ENCODE measurements at places on chromosomes 2 and 18. TPM values are rescaled to one million over a fixed set of nuclear protein-coding genes. Genes with fewer than 3 reads are reported as not detected.

DNA sequence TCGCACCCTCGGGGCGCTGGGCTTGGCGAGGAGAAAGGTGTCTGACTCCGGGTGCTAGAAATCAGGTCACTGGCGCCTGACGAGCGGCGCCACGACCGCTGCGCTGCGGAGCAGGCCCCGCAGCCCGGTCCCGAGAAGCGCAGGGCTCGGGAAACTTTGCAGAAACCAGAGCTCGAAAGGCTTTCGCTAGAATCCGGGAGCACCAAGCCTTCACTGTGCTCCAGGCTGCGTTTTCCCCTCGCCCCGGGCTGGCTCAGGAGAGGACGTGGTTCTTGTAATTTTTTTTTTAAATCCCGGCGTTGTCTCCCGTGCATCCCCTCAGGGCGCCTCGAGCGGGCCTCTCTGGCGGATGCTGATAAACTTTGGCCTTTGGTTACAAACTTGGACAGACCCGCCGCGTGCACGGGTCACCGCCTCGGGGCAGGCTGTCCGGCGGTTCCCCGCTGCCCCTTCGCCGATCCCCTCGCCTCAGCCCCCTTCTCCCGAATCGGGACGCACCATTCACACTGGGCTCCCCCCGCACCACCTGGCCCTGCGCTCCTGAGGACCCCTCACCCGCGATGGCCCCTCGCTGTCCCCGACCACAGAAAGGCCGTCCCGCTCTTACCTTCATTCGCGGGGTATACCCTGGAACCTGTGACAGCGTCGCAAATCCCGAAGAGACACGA lies 419 bp downstream of the EPHA4 start:
- DNase-seq = no peak

DNA sequence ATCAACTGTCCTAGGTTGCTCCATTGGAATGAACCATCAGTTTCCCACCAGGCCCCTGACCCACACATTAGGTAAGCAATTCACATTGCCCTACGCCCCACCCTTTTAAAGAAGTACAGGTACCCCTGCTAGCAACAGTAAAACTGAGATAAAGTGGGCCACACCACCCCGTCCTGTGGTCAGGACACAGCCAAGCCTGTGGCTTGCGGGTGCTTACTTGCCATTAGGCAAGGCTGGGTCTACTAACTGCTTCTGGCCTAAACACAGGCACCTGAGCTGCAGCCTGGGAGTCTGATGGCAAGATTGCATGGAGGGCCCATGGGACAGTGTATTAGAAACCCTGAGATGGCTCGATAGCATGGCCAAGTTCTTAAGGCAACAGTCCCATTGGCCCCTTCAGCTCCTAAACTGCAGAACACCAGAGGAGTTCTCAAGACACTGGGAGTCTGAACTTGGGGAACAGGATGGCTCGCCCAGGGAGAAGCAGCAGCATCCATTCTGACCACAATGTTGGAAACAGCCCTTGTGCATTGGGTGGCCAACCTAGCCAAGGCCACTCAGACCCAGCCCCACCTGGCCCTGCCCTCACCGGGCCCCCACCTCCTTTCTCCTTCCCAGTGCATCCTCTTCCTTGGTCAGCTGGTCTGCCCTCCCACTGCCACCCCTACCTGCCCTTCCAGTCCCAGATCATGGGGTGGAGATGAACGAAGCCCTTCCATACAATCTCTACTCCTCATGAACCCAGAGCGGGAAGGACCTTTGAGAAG lies 177.1 kb downstream of the TNS1 start:
- DNase-seq = no peak

DNA sequence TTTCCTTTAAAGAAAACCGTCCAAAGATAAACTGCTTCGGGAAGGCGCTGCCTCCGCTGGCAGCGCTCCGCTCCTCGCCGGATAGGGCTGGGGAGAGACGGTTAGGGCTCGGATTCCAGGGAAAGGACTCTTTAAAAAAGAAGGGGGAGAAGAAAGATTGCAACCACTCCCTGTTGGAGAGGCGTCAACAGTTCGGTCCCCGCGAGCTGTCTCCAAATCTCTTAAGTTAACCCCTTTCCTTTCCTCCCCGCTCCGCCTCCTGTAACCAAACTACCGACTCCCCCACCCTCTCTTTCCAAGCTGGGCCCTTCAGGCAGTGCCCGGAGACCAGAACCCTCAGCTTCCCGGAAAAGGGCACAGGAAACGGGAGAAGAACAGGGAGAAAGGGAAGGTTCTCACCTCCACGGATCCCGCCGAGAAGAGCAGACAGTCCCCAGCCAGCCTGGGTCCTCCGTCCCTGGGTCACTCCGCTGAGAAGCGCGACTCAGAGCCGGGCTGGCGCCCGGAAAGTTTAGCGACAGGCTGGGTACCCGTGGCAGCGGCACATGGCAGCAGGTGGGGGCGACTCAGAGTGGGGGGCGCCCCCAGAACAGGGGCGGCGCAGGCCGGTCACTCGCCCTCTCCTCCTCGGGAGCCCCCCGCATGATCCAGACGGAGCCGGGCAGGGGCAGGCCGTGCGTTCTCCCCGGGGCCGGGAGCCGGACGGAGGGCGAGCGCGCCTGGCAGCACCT lies 675 bp downstream of the FZD5 start:
- DNase-seq = no peak

- DNase-seq = no peak
Measured at GRCh38 chr18:31563778-31564177, 27.9 kb upstream of the TTR start.

GRCh38 chr18:49061991-49062831 lies 111.4 kb upstream of the SMAD7 start:
- DNase-seq = no peak

- no peak for DNase-seq
Measured at GRCh38 chr2:10378189-10378588, 69.9 kb downstream of the ODC1 start.

DNA sequence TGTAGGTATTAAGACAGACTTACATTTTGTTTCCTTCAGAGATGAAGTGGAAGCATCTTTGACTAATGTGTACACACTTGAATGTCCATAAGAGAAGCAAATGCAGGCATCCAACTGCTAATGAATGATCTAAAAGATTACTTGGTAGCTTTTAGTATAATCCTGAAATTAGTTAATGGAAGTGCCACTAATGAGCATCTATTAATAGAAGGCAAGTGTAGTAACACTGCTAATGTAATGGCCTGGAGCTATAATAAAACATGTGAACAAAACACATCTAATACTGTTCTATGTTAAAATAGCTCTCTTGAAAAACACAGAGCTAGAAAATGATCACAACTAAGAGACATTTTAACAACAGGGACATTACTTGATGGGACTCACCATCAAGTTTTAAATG lies 225.3 kb downstream of the SLC8A1 start:
- no peak for DNase-seq

- no peak for DNase-seq
Measured at GRCh38 chr2:56416500-56417176, 232.8 kb downstream of the CCDC85A start.

DNA sequence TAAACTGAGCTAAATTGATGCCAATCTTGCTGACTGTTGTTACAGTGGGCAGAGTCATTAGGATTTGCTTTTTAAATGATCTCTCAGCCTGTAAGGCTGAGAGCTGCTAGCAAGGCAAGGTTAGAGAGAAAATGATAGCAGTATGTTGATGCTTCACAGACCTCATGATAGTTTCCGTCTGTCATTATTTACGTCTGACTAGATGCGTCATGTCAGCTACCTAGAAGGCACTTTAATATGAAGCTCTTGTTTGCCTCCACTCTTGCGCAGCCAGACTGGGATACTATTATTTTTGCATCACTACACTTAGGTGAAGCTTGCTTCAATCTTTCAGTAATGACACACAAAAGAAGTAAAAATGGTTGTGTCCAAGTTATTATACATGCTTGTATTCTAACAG lies 313.8 kb downstream of the LNPK start:
- no peak for DNase-seq

DNA sequence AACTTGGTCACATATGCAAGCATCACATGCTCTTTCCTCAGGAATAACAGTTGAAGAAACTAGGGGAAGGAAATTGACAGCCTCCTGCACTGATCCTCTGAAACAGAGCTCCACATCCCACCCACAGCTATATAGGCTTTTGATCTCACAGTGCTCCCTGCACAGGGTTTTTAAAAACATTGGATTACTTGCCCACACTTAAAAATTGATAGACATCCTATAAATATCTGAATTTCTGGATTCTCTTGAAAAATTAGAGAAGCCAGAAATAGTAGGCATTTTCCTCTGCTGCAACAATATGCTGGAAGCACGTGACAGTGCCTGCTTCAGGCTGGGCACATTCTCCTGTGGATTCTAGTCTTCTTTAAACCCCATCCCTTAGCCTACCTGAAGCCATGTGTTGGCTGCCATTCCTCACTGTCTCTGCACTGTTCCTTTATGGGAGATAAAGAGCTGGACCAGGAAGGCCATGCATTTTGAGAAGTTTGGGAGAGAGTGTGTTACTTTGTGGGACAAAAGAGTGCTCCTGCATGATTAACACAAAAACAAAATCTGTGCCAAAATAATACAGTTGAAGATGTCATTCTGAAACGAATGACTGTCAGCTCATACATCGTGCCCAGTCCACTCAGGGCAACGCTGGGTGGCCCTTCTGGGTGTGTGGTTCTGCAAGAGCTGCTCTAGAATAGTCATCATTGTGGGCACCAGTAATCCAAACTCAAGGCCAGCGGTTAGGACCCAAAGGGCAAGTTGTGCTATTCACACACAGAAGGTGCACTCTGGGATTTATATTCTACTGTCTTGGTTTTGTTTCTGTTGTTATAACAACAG lies 59.8 kb downstream of the GYPC start:
- no peak for DNase-seq

- no peak for DNase-seq
Measured at GRCh38 chr18:3055816-3056215, 42.9 kb upstream of the LPIN2 start.

DNA sequence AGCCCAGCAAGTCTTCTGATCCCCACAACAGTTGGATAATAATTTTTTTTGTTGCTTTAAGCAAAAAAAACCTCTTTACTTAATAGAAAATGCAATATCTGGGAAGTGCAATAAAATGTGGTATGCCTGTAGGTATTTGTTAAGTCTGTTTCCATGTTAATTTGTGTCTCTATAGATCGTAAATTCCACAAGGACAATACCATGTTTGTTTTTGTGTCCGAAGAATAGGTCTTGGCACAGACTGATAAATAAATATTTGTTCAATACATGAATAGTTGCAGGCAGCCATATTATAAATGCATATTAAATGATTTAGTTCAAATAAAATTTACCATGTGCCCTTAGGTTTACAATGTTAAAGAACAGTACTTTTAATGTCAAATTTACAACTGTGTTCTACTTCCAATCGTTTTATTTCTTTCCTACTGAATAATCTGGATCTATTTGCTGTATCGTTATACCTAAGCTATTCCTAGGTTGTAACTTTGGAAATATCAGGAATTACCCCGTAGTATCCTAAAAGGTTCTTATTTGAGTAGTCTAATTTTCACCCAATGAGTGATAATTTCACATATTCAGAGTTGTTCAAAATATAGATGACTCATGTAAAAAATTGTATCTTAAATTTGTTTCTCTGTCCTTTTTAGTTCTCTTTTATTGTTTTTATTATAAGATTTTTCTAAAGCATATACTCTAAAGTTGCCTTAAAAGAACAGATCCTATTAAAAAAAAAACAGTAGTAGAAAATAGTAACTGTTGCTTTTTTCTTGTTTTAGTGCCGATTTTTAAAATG lies 151.8 kb downstream of the EHBP1 start:
- no peak for DNase-seq

DNA sequence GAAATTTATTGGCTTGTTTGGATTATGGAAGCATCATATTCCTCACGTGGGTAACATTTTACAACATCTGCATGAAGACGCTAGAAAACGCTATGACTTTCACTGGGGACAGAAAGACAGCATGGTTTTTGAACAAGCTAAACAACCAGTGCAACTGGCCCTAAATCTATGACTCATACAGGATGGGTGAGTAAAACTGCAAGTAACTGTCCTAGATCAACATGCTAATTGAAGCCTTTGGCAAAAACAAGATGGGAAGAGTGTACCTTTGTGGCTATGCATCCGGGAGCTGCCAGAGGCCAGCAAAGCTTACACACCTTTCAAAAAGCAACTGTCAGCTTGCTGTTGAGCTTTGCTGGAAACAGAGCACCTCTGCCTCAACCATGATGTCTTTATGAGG lies 1096.0 kb upstream of the DDX18 start:
- DNase-seq = no peak

DNA sequence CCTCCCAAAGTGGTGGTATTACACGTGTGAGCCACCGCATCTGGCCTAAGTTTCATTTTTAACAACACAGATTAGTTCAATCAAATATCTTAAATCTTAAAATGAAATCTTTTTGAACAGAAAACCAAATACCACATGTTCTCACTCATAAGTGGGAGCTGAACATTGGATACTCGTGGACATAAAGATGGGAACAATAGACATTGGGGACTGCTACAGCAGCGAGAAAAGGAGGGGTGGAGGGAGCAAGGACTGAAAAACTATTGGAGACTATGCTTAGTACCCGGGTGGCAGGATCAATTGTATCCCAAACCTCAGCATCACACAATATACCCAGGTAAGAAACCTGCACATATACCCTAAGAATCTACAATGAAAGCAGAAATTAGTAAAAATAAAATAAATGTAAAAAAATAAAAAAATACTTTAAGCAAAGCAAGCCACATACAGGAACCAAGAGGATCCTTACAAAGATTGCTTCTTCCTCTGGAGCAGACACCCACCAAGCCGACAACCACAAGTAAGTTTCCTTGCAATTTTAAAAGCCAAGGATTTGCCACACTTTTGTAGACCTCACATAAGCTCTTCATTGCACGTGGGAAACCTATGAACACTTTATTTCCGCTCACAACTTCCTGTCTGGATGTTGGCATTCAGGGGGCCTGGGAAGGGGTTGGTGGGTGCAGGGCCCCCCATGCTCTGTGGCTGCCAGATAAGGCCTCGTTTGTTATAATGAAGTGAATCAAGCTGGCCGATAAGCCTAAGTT lies 147.9 kb downstream of the MYCN start:
- no peak for DNase-seq

GRCh38 chr2:148739454-148740105 lies 95.0 kb downstream of the EPC2 start:
- no peak for DNase-seq

DNA sequence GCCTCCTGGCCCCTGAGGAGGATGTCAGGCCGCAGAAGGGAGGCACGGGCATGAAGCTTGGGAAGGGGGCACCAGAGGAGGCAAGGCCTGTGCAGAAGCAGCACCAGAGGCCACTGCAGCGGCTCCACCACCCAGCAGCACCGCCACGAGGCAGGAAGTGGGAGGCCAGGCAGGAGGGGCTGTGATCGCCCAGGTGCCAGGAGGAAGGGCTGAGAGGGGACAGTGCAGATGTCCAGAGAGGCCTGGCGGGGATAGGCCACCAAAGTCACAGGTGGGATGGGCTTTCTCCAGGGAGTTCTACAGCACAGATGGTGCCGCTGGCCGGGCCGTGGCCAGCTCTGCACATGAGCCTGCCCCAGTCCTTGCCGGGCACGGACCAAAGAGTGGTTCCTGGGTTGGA lies 6.0 kb upstream of the ALPI start:
- DNase-seq = no peak

GRCh38 chr2:20224716-20225293 lies at the start of gene SDC1:
SDC1 (minus strand) TSS chr2:20225130; CDS start chr2:20224867, 263 bp downstream.
- DNase-seq = no peak

Gene ANAPC1
- total RNA-seq = 30.3 TPM

Gene LYPD6B
- total RNA-seq = not detected

Gene C1QL2
- total RNA-seq = not detected

Gene SERPINB13
- total RNA-seq = not detected

Gene PKDCC
- total RNA-seq = 125 TPM

Gene ALLC
- total RNA-seq = not detected

All from omental fat pad (tissue), 4 donors.